NCI-H187 (cell line): ENCODE measurements at places on chromosomes 7 and 10.

GRCh38 chr7:18290223-18290622 lies 205.3 kb upstream of the HDAC9 start:
- no peak for DNase-seq

DNA sequence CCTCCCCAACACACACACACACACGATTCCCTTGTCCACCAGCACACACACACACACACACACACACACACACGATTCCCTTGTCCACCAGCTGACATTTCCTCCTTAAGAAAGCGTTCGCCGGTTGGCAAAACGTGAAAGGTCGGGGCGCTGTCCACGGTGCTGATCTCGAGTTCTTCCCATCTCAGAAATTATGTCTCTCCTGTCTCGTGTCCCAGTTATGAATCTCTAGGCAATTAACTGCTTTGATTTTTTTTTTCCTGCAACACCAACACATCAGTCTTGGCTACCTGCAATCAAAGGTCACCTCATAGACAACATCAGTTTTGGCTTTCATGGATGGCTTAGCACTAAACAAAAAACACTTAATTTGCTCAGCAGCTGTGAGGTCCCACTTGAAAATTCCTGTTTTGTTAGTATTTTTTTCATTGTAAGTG lies 1.9 kb downstream of the INA start:
- DNase-seq = no peak

- DNase-seq = no peak
These were observed 223.8 kb downstream of the DYNC1I1 start for GRCh38 chr7:95996174-95996573.

DNA sequence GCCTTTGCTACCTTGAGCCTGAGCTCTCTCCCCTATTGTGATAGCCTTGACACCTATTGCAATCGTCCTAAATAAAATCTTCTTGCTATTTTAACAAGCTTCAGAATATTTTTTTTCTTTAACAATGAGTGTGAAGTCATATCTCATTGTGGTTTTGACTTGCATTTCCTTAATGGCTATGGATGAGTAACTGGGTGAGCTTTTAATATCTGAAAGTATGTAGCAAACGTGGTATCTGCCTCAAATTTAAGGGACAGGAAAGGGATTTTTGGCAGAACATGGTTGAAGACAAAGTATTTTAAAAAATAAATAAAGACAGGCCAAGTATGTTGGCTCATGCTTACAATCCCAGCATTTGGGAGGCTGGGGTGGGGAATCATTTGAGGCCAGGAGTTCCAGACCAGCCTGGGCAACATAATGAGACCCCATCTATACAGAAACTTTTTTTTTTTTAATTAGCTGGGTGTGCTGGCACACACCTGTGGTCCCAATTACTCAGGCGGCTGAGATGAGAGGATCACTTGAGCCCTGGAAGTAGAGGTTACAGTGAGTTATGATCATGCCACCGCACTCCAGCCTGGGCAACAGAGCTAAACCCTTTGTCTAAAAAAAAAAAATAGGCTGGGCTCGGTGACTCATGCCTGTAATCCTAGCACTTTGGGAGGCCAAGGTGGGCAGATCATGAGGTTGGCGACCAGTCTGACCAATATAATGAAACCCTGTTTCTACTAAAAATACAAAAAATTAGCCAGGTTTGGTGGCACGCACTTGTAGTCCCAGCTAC lies 319.3 kb upstream of the NRP1 start:
- DNase-seq = no peak

DNA sequence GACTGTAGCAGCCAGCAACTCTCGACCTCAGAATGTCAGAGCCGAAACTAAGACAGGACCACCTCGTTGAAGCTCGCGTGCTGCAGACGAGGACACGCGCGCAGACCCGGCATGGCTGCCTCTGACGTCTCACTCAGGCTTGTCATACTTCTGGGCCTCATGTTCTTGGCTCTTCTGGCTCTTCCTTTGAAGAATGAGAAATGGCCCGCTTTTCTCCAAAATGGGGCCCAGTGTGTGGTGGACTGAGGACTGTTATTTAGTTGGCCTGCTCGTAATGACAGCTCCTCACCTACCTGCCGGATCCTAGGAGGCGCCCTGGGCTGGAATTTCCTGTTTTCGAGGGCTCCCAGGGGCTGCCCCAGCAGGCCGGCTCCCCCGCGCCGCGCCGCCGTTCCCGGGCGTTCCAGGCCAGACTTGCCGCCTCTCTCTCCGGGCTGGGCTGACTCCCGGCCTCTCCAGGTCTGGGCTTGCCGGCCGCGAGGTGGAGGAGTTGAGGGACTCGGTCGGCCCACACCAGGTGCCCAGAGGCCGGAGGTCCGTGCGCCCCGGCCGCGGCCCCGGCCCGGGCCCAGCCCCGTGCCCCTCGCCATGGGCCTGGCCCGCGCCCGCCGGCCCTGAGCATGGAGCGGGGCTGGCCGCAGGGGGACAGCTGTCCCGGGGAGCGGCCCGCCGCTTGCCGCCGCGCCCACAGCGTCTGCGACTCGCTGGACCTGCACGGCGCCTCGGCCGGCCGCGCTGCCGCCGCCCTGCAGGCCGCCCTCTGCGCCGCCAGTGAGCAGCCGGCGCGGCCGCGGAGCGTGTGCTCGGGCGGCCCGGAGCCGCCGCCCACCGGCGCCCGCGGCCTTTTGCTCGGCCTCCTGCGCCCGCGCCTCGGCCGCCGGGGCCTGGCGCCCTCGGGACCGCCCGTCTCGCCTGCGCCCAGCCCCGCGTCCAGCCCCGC lies 28.1 kb downstream of the AGAP3 start:
- DNase-seq = no peak

DNA sequence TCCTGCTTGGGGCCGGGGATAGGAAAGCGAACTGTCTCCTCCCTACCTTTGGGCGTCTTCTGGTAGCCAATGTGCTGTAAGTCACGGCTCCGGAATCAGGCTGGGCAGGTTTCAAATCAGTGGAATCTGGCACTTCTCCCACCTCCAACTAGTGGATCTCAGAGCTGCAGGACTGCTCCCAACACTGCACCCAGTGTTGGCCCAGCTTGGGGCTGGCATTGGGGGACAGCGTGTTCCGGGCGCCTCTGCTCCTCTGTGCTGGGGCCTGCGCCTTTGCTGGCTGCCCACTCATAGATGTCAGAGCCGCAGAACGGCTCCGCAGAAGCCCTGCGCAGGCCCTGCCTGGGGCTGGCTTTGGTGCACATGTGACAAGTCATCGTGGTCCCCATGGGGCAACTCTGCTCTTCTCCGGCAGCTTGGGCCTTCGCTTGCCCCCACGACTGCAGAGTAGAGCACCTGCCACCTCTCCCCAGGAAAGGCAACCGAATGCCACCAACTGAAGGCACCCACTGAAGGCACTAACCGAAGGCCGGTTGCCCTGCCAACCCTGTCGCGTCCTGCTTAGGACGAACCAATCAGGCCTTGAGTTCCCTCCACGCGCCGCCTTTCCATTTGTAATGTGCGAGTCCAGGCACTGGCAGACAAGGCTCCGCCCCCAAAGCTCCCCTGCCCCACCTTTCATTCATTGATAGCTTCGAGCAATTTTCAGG lies 85.5 kb upstream of the ABI1 start:
- DNase-seq = no peak
